NCI-H82 (cell line): ENCODE measurements at places on chromosomes 12 and 14.
A peak's percentile ranks its signal among the peaks of the same experiment; 100 is the strongest.

DNA sequence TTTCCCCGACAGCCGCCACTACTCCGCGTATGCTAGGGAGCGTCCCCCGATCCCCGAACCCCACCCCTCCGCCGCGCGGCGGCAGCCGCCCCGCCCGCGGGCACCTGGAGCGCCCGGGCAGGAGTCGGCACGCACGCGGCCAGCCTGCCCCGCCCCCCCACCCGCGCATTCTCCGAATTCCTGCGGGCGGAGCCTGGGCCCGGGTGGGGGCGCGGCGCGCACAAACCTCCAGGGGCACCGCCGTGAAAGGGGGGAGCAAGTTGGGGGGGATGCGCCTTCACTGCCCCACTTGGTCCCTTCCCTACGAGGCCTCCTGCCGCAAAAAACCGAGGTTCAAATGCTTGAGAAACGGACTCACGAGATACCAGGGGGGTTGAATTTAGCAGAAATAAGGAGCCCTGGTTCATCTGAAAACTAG lies 1.7 kb downstream of the AJUBA start:
- DNase-seq = no peak

DNA sequence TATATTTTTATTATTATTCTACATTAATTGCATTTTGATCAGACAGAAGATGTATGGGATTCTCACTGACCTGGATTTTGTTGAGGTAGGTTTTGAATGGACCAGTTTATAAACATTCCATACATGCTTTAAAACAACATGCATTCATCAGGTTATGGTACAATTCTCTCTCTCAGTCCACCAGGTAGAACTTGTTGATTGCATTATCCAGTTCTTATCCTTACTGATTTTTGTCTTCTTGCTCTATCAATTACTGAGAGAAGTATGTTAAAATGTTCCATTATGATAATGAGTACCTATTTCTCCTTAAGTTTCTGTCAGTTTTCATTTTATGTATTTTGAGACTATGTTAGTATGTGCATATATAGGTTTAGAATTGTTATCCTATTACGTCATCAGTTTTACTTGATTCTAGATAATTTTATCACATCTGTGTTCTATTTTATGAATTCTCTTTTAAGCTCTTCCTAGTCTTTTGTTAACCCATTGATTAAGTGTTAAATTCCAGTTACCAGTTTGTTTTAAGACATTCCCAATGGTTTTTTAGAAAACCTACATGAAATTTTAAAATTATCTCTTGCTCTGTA lies 50.6 kb downstream of the EP400 start:
- no peak for DNase-seq

DNA sequence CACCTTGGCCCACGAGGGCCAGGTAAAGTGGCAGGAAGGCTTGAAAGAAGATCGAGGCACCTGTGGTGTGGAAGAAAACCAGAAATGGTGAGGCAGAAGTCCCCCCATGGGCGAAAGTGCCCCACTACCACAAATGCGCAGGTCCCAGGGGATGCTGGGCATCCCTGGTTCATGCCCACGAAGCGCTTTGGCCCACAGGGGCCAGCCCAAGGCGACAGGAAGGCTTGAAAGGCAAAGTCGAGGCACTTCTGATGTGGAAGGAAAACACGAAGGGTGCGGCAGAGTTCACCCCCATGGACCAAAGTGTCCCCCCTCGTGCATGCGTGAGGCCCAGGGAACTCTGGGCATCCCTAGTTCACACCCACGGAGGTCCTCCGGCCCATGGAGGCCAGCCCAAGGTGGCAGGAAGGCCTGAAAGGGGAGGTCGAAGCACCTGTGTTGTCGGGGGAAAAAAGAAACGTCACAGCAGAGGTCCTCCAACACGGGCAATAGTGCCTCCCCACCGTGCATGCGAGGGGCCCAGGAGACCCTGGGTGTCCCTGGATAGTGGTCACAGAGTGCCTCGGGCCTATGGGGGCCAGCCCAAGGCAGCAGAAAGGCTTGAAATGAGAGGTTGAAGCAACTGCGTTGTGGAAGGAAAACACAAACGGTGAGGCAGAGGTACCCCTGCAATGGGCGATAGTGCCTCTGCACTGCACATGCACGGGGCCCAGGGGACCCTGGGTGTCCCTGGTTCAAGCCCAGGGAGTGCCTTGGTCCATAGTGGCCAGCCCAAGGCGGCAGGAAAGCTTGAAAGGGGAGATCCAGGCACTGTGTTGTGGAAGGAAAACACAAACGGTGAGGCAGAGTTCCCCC lies 373.9 kb downstream of the ALG10 start:
- DNase-seq = no peak

DNA sequence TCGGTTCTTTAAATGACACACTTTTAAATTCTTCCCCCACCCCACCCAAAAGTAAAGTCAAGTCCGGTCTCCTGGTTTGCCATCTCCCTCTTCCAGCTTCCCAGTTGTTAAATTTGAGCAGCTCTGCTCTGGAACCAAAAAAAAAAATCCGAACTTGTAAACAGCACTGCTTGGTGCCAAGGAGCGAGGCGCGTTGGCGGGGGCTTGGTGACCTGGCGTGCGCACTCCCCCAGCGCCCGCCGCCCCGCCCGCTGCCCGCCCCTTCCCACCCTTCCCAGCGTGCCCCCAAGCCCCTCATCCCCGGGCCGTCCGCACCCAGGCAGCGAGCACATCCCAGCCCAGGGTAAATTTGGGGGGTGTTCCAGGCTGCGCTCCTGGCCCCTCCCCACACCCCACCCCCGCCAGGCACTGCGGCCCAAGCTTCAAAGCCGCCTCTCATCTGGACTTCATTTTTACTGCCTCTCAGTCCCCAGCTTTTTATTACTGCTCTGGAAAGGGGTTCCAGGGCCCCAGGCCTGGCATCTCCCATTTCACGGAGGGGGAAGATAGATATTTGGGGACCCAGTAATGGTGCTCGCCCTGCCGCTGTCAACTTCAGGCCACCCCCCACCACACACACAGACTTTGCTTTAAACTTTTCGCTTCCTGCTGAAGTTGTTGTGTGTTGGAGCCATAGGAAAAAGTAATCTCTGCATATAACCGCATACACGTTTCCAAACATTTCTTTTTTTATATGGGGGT lies 11.7 kb upstream of the ITGB7 start:
- DNase-seq = no peak

DNA sequence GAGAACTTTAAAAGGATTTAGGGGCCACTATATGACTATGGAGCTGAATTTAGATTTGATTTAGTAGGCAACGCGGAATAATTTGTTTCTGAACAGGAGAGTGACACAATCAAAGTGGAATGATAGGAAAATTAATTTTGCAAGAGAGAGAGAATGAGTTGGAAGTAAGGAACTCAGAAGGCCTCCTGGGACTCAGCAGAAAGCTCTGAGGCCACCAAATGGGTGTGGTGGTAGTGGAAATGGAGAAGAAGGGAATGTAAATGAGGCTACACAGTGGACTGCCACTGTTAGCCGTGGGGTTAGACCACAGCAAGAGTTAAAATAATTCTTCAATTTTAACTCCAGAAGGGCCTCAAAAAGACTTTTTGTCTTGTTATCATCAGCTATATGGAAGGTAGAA lies 102.7 kb downstream of the LRRK2 start:
- DNase-seq = no peak

GRCh38 chr12:80364056-80364455 lies 80.0 kb upstream of the PTPRQ start:
- no peak for DNase-seq

GRCh38 chr12:124279846-124280360 lies 15.0 kb upstream of the RFLNA start:
- DNase-seq = no peak

DNA sequence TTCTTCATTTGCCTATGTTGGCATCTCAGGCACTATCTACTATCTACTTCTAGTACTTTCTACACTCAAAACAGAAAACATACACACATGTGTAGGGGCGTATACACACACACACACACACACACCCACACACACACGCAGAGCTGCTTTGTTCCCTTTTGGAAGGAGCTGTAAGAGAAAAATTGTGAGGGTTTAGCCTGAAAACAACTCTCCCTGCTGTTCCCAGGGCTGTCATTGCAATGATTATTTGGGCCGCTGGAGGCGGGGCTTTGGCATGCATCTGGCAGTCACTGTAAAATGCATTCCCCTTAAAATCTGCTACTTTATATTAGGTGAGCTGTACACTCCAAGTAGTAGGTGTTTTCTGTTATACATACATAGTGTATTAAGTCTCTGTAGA lies 29.1 kb upstream of the SLC38A2 start:
- no peak for DNase-seq

GRCh38 chr14:52618602-52619001 lies 66.0 kb downstream of the GPR137C start:
- DNase-seq = no peak

GRCh38 chr12:14264778-14265177 lies 100.7 kb upstream of the ATF7IP start:
- DNase-seq = no peak

GRCh38 chr14:23517650-23518326 lies 33.8 kb downstream of the ZFHX2 start:
- peak; percentile 33 for DNase-seq

DNA sequence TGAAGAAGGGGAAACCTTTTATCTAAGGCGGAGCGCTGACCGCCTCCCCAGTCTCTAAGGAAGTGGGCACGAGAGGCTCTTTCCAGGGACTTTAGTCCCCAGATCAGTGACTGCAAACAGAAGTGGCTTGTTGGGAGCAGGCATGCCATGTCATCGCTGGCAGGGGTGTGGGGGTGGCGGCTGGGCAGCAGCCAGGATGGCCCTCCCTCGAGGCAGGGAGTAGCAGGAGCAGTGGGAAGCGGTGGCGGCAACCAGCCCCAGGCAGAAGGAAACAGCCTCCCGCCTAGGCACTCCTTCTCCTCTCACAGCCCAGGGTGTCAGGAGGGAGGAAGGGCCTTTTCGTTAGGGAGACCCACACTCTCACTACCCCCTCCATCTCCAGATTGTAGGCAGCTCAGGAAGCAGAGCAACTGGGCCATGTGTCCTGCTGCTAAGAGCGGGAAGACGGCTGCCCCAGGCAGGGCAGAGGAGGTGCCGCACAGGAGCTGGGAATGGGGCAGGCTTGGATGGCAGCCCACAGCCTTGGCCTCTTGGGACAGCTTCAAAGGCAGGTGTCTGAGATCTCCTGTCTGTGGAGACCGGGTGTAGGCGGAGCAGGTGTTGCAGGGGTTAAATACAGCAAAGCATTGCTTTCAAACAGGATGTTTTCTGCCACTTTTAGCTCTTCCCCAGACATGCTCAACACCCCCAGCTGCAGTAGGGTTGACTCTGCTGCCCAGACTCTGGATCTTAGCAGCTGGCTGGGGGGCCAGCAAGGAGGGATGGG lies 21.8 kb downstream of the VDR start:
- DNase-seq = no peak

GRCh38 chr14:25516838-25517237 lies 466.9 kb upstream of the STXBP6 start:
- peak; percentile 39 for DNase-seq

- no peak for DNase-seq
Observed at GRCh38 chr12:94327809-94328208, 131.9 kb downstream of the CEP83 start.

GRCh38 chr14:58060077-58060476 lies 91.9 kb downstream of the ARMH4 start:
- no peak for DNase-seq

GRCh38 chr14:88669346-88669745 lies 106.5 kb downstream of the ZC3H14 start:
- no peak for DNase-seq

- no peak for DNase-seq
Observed at GRCh38 chr12:10113075-10113474, 14.3 kb upstream of the CLEC1A start.

DNA sequence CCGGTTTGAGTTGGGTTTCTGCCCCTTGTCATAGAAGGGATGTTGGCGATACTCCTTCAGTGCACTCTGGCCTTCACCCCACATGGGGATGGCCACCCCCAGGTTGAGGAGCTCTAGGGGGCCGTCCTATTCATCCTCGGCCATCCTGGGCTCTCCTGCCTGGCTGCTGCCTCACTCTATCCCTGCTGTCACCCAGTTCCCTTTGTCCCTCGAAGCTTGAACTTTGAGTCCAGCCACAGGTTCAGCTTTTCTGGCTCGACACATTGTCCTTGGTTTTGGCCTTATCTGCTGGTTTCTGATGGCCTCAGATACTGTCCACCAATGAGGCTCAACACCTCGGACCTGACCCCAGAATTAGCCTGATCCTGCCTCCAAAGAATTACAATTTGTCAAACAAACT lies 58.6 kb downstream of the C14orf132 start:
- DNase-seq = no peak

- peak; percentile 40 for DNase-seq
Observed at GRCh38 chr12:14974633-14975032, 1.8 kb downstream of the PDE6H start.

DNA sequence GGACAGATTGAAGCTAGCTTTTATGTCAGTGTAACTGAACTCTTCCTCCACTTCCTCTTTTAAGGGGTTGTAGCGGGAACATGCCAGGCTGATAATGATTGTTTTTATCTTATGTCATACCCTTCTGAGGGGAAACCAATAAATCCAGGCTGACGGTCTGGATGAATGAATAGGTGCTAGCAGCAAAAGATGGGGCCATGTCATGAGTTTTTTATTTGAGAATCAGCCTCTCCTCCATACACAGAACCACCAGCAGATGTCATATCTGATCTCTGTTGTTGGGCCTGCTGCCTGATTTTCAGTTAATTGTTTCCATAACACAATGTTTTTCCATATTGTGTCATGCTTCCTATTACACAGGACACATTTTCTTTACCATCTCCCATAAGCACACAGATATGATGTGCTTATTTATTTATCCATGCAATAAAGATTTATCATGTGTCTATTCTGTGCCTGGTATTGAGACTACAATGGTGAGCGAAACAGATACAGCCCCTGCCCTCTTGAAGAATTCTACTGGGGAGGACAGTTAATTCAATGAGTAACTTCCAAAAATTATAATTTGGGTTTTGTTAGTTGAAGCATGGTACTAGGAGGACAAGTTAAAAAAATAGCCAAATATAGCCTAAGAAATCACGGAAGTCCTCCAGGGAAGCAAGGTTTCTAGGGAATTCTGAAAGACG lies 33.6 kb upstream of the CRY1 start:
- peak; percentile 46 for DNase-seq

DNA sequence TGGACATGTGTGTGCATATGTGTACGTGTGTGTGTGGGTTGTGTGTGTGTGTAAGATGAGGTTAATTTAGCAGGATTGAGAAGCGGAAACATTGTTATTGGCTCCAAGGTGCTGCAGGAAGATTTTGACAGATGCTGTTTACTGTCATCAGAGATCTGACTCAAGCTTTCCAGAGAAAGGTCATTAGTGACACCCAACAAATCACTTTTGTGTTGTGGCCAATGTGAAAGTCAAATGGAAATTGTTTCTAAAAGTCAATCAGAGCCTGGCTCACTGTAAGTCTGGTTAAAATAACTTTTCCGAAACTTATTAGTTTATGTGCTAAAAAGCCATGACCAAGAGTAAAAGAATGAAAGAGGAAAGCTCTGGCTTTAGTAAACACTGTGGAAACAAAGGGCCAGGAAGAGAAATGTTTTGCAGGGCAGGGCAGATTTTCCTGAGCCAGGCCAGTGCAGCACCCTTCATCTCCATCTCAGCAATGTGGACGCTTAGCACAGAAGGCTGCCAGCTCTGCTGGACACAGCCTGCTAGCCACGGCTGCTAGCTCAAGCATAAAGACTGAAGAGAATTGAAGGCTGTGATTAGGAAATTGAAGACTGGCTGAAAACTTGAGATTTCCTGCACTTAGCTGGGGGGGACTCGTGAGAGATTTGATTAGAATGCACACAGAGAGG lies 235.8 kb downstream of the NEDD1 start:
- peak; percentile 75 for DNase-seq

GRCh38 chr14:94992046-94992445 lies 165.3 kb downstream of the DICER1 start:
- no peak for DNase-seq
